ENCODE measurements at places on chromosomes 13 and 19.

- no peak for DNase-seq
Observed at GRCh38 chr19:16374436-16374835, 49.8 kb downstream of the KLF2 start.

DNA sequence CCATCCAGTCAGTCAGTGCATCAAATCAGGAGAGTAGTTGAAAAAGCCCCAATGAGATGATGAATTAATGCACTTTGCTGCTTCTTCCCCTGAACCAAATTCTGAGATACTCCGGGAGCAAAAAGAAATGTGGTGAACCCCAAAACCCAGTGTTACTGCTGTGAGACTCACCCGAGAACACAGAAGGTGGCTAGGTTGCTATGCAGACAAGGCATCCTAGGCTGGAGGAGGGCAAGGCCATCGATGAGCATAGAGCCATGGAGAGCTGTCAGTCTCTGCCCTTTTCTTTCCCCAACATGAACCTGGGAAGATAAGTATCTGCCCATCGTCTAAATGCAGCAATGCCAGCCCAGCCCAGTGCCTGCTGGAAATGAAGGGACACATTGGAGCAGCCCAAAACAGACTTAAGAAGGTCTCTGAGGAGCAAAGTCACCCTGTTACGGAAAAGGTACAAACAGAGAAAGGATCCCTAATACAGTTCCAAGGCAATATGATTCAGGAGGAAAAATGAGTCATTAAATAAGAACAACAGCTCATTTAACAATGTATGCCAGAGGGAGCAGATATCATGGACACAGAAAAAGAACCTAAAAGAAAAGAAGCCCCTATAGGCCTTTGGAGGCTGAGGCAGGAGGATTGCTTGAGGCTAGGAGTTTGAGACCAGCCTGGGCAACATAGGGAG, 272.0 kb downstream of the FOXO1 start:
- no peak for DNase-seq

DNA sequence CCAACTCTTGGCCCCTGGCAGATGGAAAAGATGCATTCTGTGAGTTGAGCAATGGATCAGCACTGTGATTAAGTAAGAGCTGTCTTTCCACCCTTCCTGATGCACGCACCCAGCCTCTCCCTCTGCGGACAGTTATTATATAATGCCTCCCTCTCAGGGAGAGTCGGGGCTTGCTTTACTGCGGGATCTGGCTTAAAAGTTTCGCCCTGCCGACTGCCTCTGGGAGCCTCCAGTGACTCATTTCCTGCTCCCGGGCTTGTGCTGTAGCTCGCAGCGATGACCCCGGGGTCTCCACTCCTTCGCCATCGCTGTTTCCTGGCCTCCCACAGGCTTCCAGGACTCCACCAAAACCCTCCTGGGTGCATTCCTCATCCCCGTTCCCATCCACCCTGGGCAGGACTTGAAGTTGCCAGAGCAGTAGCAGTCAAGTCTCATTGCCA, 107.4 kb upstream of the SLC7A1 start:
- DNase-seq, result no peak

DNA sequence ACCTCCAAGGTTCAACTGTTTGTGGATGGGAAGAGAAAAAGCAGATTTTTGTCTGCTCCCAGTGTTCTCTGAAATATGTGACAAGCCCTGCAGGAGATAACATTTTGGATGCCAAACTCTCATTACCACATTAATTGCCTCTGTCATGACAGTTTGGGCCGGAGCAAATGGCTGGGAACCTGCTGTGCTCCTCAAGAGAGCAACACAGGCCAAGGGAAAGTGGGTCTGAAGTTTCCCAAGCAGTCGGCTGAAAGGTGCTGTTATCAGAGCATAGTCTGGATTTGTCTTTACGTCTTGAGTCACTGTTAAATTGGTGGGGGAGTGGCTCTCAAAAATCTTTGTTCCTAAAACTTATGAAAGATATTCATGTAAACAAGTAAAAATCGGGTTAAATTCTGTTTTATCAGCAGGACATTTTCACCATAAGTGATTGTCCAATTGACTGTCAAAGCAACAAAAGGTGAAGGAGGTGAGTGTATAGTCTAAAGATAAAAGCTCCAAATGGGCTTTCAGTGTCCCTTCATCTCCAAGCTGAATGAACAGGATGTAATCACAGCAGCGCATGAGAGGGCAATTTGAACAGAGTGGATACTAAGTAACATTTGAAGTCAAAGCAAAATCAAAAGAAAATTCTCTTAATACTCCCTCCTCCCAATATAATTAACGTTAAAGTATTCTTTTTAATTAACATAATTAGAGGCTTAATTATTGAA, 844.8 kb downstream of the PCDH17 start:
- DNase-seq, result no peak

GRCh38 chr13:39970177-39970846, 314.9 kb downstream of the COG6 start:
- DNase-seq, result peak; percentile 16

- no peak for DNase-seq
Observed at GRCh38 chr19:18465214-18465963, 27.5 kb upstream of the ISYNA1 start.

- DNase-seq, result no peak
Observed at GRCh38 chr19:48244281-48244680, 11.4 kb downstream of the CARD8 start.

- DNase-seq, result no peak
Observed at GRCh38 chr19:293436-294110, 2.4 kb upstream of the PLPP2 start.

DNA sequence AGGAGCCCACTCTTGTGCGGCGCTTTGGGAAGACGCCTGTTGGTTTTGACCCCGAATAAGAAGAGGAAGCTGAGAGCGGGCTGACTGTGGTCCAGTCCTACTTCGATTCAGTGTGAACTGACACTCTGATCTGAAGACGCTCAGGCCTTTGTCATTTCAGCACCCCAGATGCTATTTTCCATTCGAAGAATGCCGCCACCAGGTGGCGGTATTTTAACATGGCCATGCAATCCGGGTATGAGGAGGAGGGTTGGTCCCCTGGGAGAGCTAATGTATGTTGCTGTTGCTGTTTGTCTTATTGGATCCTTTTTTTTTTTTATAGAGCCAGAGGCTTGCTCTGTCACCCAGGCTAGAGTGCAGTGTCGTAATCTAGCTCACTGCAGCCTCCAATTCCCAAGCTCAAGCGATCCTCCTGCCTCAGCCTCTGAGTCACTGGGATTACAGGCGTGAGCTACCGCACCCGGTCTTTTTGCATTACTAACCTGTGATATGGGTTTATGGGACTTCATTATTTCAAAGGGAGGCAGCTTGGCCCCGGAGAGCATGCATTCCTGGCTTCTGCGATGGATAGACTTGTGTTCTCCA, 803 bp upstream of the TIMM44 start:
- peak; percentile 91 for DNase-seq

GRCh38 chr19:4059891-4060620, 6.6 kb downstream of the ZBTB7A start:
- no peak for DNase-seq

- no peak for DNase-seq
Observed at GRCh38 chr19:47158879-47159503, 28.4 kb downstream of the SAE1 start.

GRCh38 chr13:85497652-85498051, 301.6 kb downstream of the SLITRK6 start:
- DNase-seq, result no peak

- DNase-seq, result no peak
Observed at GRCh38 chr13:111971891-111972780, 94.8 kb upstream of the SOX1 start.

Measured in globus pallidus (tissue), 1 donor.